ENCODE measurements at places on chromosomes 13 and 19.
A peak's percentile ranks its signal among the peaks of the same experiment; 100 is the strongest.

DNA sequence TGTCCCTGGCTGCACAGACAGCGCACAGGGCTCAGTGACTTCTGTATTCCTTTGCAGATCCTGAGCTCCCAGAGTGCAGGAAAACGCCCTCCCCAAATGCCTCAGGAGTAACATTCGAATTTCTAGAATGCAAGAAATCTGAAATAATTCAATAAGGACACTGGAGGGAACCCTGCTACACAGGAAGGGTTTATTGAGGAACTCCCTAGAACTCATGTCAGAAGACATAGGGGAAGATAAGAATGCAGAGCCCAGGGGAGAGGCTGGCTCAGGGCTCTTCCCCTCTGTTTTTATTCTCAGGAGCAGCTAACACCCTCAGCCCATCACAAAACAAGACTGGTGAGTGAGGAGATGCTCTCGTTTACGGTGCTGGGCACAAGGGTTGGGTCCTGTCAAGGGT lies 6.8 kb downstream of the LILRA1 start:
- DNase-seq = no peak

DNA sequence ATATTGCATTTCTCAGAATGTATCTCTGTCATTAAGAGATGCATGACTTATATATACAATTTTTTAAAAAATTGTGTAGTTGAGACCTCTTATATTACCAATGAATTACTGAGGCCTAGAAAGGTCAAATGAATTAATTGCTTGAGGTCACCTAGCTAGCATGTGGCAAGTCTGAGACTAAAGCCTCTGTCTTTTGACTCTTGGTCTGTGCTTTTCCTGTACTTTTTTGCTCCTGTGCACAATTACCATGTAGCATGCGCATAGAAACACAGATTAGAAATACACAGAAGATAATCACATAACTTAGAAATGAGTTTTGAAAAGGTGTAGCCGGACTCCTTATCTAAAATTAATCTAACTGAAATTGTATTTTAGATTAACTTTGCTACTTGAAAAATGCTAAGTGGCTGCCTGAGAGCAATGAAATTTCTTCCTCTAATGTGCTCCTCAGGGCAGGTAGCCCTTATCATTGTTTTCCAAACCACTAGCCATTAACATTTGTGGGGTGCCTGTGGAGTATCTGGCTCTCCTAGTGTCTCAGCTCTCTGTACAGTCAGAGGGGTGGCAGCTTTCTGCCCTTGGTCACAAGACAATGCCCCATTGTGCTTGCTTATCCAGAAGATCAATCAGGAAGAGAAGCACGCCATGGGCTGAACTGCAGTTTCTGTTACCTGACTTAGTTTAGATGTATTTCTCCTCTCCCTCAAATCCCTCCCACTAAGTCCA lies 119.6 kb downstream of the RFC3 start:
- DNase-seq = no peak

DNA sequence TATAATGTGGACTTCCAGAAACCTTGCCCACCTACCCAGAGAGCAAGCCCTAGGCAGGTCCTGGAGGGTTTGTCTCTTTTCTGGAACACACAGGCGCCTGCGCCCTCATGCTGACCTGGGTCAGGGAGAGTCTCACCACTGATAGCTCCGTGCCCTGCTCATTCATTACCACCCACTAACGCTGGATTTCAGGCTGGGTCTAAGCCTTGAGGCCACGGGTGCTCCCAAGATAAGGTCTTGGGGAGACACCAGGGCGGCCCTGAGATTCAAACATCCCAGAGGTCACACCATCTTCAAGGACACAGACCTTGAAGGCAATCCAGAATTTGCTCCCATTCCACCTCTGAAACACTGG lies 5.1 kb downstream of the S1PR2 start:
- no peak for DNase-seq

DNA sequence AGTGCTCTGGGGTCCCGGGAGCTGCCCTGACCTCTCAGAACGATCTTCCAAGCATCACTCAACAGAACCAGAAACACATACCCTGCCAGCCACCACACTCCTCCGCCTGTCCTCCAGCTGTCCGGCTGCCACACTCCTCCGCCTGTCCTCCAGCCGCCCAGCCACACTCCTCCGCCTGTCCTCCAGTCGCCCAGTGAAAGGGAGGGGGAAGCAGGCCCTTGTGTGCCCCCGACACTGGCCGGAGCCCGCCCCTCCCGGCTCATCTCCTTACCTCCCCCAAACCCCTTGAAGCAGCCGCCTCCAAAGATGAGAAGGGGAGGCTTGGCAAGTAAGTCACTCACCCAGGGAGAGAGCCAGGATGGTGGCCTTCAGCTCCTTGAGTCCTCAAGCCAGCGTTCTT lies 40.2 kb downstream of the STK24 start:
- no peak for DNase-seq

DNA sequence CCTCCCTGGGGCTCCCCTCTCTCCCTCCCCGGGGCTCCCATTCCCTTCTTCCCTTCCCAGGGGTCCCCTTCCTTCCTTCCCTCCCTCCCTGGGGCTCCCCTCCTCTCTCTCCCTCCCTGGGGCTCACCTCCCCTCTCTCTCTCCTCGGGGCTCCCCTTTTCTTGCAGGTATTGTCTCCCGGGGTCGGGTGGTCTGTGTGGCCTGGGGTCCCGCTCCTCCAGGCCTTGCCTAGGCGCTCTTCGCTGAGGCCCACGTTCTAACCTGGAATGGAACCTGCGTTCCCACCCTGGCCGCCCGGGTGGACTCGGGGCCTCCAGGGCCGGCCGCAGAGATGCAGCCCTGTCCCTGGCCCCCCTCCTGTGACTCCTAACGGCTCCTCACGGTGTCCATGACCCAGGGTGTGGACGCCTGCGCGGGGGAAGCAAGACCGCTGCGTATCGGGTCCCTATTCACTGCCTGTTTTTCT lies 940 bp upstream of the DCUN1D2 start:
- DNase-seq = no peak

GRCh38 chr19:3366753-3367627 lies 607 bp downstream of the NFIC start:
- DNase-seq = no peak

DNA sequence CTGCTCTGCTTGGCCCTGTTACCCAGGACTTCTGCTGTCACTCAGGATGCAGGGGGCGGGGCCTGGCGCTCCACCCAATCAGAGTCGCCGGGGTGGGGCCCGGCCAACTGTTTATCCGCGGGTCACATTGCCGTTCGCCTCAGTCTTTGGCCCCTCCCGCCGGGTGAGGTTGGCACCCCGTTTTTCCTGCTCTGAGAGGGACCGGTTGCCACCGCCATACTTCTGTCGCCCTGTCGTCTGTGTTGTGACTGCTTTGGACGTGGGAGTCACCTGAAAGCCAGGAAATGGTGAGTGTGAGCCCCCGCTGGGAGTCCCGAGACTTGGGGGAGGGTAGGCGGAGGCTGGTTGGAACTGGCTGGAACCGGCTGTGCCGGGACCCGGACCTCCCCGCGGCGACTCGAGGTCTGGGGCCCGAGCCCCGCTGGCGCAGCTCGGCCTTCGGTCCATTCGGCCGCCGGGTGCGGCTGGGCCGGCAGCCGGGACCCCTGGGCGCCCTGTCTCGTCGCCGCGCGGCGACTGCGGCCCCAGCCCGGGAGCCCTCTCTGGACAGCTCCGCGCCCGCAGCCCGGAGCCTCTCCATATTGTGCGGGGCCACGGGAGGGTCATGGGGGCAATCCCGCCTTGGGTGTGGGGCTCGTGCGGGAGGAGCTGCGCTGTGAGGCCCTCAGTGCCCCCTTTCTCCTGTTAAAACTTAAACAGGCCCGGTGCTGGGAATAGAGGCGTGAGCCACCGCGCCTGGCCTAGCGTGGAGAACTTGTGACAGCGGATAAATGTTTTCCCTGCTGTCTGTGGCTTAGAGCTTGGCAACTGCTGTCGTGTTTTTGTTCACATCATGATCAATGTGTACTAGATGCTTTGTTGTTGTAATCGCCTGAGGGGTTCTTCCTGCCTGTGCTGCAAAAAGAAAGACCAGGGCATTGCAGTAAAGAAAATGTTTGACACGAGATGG lies at the start of gene ZNF844:
TSS of gene ZNF844 (plus strand) at position 142 of the 949 bp plus-strand sequence. CDS start at position 285, 143 bp downstream.
- DNase-seq = peak; percentile 55

DNA sequence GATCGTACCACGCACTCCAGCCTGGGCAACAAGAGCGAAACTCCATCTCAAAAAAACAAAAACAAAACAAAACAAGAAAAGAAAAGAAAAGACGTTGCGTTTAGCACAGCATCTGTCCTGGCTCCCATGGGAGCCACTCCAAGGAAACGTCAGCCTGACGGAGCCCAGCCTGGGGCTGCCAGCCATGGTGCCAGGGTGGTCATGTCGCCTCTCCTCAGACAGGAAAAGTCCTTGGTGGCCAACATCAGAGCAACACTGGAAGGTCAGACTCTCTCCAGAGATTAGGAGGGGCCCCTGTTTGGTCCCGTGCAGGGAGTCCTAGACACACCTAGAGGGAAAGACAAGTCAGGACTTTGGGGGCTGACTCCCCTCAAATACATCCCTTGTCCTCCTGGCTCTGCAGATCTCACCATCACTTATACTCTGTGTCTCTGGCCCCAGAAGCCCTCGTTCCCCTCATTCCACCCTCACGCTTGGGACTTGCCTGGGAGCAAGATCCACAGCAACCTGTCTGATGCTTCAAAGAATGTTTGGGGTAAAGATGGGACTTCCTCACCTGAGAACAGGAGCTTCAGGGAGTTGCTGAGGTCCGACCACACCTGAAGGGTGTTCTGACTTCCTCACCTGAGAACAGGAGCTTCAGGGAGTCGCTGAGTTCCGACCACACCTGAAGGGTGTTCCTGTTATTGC lies 9.3 kb downstream of the LILRA4 start:
- no peak for DNase-seq

GRCh38 chr13:85140192-85140591 lies 659.0 kb downstream of the SLITRK6 start:
- no peak for DNase-seq

DNA sequence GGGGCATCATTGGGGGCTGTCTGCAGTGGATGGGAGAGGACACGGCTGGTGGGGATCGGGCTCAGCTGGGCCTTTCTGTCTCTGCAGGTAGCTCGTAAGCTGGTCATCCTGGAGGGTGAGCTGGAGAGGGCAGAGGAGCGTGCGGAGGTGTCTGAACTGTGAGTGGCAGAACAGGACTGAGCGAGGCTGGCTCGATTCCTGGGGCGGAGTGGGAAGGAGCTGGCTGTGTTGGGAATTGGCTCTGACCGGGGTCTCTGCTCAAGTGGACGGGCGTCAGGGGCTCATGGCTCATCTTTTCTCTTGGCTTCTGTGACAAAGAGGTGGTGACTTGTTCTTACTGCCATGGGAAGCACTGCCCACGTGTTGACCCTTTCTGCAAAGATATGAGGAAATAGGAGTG lies 11.6 kb downstream of the TPM4 start:
- no peak for DNase-seq

GRCh38 chr13:110616103-110617101 lies 1.1 kb downstream of the NAXD start:
- DNase-seq = no peak

GRCh38 chr13:30391956-30392680 lies 30.2 kb upstream of the UBE2L5 start:
- no peak for DNase-seq

GRCh38 chr19:15048885-15049541 lies at the start of gene CASP14:
TSS of gene CASP14 (plus strand) at chr19:15049480. CDS start at chr19:15052252, 2,772 bp downstream.
- DNase-seq = no peak

- no peak for DNase-seq
Observed at GRCh38 chr19:49141352-49141751, 13.8 kb downstream of the HRC start.

DNA sequence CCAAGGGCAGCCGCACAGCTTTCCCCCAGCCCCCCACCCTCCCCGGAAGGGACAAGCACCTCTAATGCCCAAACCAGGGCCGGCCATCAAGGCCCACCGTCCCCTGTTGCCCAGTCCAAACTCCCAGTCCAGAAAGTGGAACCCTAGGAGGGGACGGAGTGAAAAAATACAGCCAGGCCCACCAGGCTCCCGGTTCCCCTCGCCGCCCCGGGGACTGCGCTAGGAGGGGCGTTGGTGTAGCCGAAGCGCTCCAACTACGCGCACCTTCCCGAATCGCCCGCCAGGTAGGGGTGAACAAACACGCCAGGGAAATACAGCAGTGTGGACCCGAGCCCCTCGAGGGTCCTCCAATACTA lies 1.3 kb downstream of the KLF16 start:
- DNase-seq = no peak

GRCh38 chr13:67355812-67356476 lies 125.8 kb upstream of the PCDH9 start:
- no peak for DNase-seq

DNA sequence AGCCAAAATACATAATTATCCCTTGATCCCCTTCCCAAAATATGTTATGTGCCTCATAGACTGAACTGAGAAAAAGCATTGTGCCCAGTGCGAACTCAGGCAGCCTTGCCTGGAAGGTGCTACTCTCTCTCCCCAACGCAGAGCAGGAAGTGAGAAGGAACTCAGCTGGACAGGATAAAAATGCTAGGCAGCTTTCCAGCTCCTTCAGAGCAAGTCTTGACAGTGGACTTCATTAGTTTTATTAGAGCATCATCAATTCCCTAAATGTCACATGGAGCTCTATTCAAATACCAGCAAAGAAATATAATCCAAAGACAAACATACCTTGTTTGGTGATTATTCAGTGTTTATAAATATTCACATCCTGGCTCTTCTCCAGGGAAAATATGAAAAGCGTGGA lies 202.4 kb downstream of the RFC3 start:
- DNase-seq = no peak

- DNase-seq = no peak
Observed at GRCh38 chr19:45947926-45948325, 25.7 kb downstream of the NOVA2 start.

GRCh38 chr13:43579321-43579720 lies 207.5 kb downstream of the ENOX1 start:
- DNase-seq = no peak

GRCh38 chr13:25280396-25280795 lies 6.9 kb downstream of the MTMR6 start:
- DNase-seq = no peak

GRCh38 chr13:65456150-65456912 lies 1773.8 kb downstream of the PCDH9 start:
- no peak for DNase-seq

- DNase-seq = no peak
Observed at GRCh38 chr19:15663247-15663646, 9.6 kb upstream of the CYP4F12 start.

- no peak for DNase-seq
Observed at GRCh38 chr13:111317571-111318345, 2.7 kb upstream of the TEX29 start.

Measured in retinal pigment epithelial cell (primary cell).